H4 (cell line): ENCODE measurements at places on chromosomes 5 and 9.

GRCh38 chr5:66597183-66597757 lies 1.1 kb downstream of the MAST4 start:
- no peak for DNase-seq

- DNase-seq = no peak
Observed at GRCh38 chr9:132171702-132172101, 9.8 kb downstream of the NTNG2 start.

GRCh38 chr9:7785813-7786212 lies 13.8 kb downstream of the DMAC1 start:
- no peak for DNase-seq

GRCh38 chr9:95087659-95088242 lies 229.8 kb downstream of the FANCC start:
- DNase-seq = peak; percentile 57
